Inflammatory macrophage (primary cell): ENCODE measurements at places on chromosomes 3 and 15.

GRCh38 chr15:65790694-65791334, 1.3 kb downstream of the DENND4A start:
- DNase-seq: peak; percentile 20

DNA sequence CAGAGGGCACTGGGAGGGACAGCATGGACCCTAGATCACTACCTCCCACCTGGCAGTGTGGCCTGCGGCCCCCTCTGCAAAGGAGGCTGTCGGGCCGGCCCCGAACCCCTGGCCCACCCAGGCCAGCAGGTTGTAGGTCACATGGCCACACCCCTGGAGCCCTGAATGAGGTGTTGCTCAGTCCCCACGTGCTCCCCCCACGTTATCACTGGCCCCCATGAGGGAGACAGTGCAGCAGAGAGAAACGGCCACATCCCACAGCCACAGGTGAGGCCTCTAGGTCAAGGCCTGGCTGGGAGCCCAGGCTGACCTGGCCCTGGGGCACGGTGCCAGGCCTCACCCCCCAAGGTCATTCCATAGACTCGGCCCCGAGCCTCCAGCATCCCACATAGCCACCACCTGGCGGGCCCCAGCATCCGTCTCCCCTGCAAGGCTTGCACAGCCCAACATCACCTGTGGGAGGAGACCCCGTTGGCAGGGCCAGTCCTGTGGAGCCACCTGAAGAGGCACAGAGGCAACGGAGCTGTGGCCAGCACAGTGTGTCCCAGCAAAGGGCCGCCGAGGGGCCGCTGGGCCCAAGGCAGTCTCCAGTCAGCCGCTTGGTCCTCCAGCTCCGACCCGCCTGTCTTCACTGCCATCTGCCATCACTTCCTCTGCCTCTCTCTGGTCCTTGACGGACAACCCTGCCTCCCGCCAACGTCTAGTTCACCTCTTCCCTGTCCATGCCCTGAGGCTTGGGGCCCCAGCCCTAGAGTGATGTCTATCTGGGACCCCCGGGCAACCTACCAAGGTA, 53.1 kb downstream of the DNAJB8 start:
- no peak for DNase-seq

GRCh38 chr3:170949211-170949610, 40.8 kb upstream of the EIF5A2 start:
- DNase-seq: no peak

DNA sequence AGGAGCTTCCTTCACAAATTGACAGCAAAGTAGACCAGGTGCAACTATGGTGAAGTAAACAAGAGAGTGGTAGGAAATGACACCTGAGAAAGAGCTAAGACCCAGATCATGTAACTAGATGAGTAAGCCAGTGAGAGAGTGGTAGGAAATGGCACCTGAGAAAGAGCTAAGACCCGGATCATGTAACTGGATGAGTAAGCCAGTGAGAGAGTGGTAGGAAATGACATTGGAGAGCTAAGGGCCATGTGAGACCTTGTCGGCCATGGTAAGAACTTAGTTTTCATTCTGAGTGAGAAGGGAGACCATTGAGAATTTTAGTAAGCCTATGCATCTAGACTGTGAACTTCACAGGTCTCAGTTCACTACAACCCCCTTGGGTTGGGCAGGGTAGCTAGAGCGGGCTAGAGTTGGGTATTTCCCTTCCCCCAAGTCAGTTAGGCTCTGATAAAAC, 5.4 kb upstream of the SENP7 start:
- DNase-seq: no peak

GRCh38 chr15:35616498-35617271, 70.7 kb upstream of the DPH6 start:
- DNase-seq: no peak

DNA sequence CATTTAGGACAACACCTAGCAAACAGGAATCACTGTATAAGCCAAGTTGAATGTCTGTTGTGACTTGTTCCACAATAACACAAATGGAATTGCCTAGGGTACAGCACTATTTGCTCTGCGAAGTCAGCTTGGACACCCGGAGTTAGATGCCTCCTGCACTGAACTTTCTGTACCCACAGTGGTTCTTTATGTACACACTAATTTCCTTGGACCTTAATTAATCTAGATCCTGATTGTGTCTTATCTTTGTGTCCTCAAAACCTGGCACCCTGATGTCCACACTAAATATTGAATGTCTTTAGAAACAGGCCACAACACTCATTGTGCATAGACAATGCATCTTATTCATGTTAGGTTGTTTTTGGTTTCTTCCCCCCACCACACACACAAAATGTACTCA, 278.9 kb upstream of the NR2F2 start:
- DNase-seq: no peak

DNA sequence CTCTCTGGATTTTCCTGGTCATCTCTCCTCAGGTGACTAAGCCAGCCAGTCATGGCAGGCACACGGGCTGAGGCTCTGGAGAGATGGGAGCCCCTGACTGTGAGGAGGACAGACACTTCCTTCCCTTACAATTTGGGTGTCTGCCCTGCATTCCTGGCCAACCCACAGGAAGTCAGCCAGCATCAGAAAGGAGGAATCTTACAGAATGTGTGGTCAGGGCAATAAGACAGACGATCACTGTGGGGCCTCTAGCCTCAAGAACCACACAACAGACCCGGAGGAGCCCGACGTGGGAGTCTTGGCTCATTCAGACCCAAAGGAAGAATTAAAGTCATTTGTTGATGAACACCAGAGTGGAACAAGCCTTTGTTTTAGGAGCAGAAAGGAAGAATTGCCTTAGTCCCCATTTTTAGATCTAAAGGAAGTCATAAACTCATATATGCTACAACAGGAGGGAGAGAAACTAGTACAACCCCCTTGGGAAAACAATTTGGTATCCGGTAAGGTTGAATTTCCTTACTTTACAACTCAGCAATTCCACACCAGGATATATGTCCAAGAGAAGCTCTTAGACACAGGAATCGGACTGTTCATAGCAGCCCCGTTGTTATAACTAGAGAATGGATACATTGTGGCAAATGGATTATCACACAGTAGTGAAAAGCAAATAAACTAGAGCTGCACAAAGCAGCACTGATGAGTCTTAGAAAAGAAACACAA, 62.2 kb downstream of the ABTB1 start:
- DNase-seq: peak; percentile 72

DNA sequence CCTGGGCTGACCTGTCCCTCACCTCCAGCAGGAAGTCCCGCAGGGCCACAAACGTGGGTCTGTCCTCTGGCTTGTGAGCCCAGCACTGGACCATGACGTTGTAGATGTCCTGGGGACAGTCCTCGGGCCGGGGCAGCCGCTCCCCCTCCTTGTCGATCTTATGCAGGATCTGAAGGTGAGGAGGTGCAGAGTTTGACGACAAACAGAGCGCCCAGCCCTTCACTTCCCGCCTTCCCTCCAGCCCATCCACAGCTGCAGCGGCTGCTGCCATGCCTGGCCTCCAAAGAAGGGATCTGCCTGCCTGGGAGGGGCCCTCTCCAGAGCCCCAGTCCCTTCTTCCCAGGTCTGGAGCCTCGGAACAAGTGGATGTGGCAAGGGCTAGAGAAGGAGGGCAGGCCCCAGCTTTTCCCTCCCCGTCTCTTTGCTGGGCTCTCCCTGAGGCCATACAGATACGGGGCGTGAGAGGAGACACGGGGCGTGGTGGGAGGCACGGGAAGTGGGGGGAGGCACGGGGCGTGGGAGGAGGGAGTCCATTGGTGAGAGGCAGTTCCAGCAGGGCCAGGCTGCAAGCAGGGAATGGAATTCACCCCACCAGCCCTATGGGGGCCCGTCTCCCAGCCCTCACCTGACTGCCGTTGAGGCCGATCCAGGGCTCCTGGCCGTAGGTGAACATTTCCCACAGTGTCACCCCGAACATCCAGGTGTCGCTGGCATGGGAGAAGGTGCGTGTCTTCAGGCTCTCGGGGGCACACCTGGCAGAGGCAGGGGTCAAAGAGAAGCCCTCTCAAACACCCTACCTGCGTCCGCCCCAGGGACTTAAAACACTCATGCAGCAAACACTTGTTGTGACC, 29.7 kb downstream of the TNK2 start:
- no peak for DNase-seq

DNA sequence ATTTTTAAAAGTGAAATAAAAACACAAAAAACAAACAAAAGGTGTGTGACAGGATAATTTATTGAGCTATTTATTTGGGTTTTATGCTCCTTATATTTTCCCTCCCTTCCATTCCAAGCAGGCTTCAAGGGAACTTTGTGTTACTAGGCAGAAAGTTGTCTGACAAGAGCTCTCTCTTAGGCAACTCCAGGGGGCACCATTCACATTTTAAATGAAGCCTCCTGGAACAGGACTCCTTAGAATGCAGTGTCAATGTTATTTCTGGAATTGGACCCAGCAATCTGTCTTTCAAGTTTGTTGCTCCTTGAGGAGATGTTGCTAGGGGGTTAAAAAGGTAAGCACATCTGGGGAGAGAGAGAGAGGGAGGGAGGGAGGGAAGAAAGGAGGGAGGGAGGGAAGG, 5.4 kb upstream of the RFX7 start:
- peak; percentile 25 for DNase-seq

DNA sequence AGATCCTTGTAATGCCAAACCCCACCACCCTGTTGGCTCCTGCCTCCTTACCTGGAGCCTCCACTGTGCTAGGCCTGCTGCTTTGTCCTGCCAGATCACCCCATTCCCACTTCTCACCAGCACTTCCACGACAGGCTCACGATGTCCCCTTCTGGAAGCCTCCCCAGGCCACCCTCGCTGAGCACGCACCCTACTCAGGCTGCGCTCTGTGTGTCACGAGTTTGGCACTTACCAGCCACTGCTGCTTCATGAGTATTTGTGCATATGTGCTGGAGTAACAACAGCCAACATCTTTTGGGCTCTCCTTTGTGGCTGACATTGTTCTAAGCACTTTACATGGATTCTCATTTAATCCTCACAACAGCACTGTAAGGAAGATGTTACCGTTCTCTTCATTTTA, 58.1 kb downstream of the PDIA5 start:
- DNase-seq: no peak
